LHCN-M2 (cell line): ENCODE measurements at places on chromosomes 2 and 18. TPM values are rescaled to one million over a fixed set of nuclear protein-coding genes. Genes with fewer than 3 reads are reported as not detected.
A peak's percentile ranks its signal among the peaks of the same experiment; 100 is the strongest.

GRCh38 chr2:171923206-171923605 is 945 bp downstream of the HAT1 start:
- peak; percentile 48 for DNase-seq

DNA sequence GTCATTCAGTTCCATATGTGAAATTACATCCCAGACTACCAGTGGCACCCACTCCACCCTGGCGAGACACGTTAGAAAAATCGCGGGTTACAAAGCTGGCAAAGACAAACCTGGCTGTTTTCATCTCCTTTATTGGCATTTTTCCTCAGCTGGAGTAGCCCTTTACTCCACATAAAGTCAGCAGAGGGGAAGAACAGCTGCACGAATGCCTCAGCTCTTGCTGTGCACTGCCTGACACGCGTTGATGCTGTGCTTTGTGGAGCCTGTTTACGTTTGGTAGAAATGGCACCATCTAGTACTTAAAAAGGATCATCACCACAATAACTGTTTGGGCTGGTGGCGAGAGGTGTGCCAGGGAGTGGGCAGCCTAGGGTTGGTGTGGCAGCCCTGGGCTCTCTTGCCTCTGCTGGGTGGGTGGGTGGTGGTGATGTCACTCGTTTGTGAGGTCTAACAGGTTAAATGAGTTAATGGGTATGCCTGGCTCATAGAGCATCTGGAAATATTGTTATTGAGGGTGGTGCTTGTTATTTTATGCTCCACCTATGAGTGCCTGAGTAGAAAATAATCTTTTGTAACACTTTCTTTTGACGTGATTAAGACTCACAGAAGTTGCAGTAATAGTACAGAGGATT is 16.4 kb downstream of the FARP2 start:
- DNase-seq = peak; percentile 76

GRCh38 chr2:167595839-167596471 is 651.4 kb downstream of the STK39 start:
- no peak for DNase-seq

- no peak for DNase-seq
These were observed 40.1 kb upstream of the SOS1 start for GRCh38 chr2:39160982-39161381.

DNA sequence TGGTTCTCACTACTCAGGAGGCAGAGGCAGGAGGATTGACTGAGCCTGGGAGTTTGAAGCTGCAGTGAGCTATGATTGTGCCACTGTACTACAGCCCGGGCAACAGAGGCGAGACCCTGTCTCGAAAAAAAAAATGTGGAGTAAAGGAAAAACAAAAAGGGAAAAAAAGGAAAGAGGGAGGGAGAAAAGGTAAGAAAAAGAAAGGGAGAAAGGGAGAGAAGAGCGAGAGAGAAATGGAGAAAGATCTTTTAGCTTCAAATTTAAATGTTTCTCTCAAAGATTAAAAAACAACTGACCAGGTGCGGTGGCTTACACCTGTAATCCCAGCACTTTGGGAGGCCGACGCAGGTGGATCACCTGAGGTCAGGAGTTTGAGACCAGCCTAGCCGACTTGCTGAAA is 7.9 kb upstream of the RNF138 start:
- DNase-seq = no peak

The SKOR2 gene
- total RNA-seq = not detected in 2 replicates

DNA sequence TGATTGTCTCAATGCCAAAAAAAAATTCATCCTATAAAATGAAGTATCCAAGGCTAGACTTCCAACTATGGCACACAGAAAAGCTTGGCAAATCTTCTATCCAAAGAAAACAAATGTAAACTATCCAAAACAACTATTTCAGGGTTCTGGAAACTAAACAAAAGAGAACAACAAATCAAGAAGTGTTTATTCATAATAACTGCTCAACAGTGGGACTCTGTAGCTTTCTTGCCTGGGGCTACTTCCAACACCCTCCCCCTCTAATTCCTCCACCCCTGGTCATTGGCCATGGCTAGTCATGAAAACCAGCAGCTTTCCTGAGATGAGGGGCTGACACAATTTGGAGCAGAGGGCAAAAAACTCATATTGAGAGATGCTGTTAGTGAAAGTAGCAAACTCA is 107.0 kb downstream of the EXOC6B start:
- DNase-seq = no peak

The ACADL gene
- total RNA-seq = not detected in 2 replicates

GRCh38 chr2:36405183-36405582 is 49.6 kb downstream of the CRIM1 start:
- DNase-seq = no peak

DNA sequence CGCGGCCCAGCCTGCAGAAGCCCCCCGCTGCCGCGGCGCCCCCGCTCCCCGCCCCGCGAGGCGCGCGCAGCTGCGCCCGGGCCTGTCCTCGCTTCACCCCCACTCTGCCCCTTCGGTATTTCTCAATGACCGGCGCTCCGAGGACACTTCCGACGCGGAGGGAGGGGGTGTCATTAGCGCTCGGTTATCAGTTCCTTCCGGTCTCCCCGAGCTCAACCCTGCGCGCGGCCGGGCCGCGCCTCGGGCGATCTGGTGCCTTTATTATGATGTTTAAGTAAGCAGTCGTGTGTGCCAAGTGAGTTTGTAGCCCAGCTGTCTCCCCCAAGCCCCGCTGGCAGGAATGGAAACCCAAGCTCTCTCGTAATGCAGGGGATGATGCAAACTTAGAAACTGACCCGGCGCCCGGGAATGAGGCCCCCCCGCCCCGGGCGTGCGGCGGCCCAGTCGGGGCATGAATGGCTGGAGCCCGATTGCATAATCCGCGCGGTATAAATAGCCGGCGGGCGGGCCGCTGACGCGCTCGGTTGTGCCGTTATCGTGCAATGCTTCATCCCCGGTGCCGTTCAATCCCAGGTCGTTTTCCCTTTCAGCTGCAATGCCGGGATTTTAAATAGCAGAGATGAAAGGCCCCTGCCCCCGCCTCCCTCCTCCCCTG is 3.9 kb upstream of the SPRED2 start:
- peak; percentile 89 for DNase-seq

DNA sequence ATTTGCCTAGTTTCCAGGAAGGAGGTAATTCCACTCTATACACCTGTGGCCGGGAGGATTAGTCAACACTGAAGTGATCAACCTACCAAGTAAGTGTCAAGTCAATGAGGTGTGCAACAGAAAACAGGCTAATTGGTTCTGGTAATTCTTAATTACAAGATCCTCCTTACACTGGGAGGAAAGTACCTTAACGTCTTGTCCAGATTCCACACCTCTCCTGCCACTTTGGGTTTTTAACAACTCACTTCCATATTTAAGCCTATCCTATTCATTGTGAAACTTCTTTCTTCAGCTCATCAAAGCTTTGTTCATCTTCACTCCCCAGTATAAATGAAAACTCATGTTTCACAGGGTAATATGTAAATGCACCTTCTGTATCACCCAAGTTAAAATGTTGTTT is 22.0 kb upstream of the MAP4K4 start:
- DNase-seq = no peak

DNA sequence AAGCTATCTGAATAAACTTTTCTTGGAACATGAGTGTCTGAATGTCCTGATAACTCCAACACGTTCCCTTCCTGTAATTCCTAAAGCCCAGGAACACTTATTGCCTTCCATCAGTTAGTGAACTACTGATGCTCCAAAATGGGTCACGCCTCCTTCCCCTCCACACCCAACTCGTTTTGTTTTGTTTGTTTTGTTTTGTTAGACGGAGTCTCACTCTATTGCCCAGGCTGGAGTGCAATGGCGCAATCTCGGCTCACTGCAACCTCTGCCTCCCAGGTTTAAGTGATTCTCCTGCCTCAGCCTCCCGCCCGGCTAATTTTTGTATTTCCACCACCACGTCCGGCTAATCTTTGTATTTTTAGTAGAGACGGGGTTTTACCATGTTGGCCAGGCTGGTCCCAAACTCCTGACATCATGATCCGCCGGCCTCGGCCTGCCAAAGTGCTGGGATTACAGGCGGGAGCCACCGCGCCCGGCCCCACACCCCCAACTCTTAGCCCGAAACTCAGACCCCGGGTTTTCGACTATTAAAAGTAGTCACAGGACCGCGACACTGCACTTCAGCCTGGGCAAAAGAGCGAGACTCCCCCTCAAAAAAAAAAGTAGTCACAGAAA is 774 bp downstream of the IER3IP1 start:
- no peak for DNase-seq

The CXCR1 gene
- total RNA-seq = not detected in 2 replicates

GRCh38 chr18:37144921-37145320 is 316.0 kb downstream of the KIAA1328 start:
- no peak for DNase-seq

DNA sequence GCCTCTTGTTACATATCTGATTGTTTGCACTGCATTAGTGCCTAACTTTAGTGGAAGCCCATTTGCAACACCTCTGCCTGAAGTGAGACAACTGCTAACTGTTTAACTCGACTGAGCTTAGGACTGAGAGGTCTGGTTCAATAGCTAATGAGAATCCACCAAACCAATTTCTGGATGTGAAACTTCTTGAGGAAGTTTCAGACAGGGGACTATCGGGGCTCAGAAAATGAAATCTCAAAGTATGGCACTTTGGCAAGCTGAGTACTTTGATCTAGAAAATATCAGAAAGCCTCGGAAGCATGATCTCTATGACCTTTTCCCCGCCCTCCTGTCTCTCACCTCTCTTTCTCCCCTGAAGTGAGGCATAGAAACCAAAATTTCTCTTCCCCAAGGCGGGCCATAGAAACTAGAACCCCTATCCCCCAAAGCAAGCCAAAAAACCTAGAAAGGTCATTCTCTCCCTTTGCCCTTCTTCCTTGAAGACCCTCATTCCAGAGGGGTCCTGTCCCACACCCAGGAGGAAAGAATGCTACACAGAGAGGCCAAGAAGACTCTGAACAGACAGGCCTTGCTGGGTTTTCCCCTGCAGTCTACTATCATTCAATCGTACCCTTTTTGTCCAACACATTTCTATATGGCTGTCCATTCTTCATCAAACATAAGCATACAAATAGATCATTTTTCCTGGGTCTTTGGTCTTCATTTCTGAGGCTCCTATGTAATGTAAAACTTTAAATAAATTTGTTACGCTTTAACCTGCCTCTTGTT is 69.6 kb upstream of the CREB1 start:
- DNase-seq = no peak

GRCh38 chr2:233248999-233249398 is 2.5 kb upstream of the ATG16L1 start:
- no peak for DNase-seq

DNA sequence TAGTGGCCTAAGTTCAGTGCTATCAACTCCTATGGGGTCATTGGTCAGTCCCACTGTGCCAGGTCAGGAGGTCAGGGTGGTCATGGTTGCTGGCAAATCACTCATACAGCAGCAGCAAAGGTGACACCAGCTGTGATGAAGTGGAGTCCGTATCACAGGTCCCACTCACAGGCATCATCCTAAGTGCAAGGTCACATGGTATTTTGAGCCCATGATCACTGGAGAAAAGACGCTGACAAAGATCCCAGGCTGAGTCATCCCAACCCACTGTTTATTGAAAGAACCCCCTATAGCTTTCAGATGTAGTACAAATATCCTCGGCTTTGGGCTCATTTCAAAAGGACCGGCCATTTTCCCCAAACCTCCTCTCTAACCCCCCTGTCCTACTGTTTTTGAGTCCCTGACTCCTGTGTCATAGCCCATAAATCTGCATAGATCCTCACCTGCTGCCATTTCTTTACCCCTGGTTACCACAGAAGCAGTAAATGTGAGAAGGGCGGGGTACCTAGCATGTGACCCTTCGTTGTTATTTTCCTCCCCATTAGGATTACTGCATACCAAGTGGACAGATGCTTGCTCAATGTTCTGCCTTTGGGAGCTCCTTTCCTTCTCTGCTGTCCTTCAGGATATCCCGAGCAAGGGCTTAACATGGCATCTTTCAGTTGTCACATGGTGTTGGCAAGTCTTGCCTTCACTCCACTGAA is 107.7 kb downstream of the COL6A3 start:
- DNase-seq = no peak
